ENCODE measurements at places on chromosomes 5 and 9.

DNA sequence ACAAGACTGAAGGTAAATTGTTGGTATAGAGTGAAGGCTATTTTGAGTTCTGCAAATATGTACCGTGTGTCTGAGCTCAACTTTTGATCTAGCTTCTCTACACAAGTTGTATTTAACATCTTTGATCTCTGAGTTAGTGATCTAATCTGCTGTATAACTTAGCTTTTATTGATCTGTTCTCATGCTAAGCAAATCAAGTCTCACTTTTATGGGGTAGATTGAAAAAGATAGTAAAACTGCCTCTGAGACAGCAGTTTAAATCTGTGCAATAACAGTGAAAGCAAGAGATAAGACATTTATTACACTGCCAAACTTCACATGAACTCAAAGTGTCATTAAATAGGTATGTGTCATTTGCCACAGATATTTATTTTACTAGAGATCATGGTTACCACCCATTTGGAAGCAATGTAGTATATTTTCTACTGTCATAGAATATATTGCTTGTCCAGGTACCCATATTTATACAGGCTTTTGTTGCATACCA, 477.3 kb downstream of the ISL1 start:
- no peak for DNase-seq

GRCh38 chr5:146877178-146877681, 1.3 kb downstream of the PPP2R2B start:
- no peak for DNase-seq

DNA sequence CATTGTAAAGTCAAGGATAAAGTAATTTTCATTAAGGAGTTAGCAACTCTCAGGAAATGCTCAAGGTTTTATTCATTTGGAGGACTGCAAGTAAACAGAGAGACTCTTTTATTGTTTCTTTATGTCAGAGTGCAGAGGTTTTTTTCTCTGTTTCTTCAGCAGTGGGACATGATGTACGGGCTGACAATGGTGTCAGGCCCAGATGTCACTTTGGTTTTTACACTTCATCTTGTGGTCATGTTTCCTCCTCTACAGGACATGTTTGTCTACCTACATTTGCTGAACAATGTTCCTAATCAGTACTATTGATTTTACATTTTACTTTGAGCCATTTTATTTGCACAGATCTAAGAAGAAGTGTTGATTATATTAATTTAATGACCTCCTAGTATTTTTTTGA, 72.8 kb upstream of the PARP8 start:
- DNase-seq: no peak

DNA sequence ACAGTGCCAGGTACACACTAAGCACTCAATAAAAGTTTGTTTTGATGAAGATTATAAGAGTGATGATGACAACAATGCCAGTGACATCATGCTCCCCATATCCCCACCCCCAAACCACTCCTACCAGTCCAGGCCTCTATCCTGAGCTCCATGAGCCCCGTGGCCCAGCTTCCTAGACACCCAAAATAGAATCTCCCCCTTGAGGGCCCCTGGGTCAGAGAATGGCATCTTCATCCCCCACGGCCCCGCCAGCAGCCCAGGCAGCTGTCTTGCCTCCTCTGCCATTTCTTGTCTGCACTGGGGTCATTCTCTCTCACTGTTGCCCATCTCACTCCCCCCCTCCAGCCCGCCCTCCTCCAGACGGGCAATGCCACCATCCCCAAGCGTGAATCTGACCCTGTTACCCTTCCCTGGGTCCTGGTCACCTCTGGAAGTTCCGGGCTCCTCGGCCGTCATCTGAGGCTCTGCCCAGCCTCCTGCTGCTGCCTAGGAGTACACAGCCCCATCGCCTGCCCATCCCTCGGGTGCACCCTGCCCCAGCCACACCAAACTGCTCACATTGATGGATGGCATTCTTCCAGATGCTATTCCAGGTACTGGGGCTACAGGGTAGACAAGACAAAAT, 76.8 kb upstream of the LMX1B start:
- DNase-seq: no peak

GRCh38 chr9:9558907-9559306, 1053.9 kb downstream of the PTPRD start:
- no peak for DNase-seq

DNA sequence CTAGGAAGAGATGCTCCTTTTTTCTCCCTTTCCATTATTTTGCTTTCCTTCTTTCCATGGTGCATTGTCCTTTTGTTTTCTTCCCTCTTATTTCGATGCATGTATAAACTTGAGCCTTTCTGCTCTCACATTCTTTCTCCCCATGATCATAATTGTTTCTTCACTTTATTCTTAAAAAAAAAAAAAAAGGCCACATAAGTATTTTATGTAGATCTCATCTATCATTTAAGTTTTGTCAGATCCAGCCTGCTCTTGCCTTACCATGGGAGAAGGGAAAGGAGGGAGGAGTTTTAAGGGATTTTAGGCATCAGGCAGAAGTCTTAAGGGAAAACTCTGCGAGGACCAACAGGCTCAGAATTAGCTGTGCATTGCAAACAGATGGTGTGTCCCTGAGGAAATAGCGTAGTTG, 11.1 kb downstream of the TGFBR1 start:
- no peak for DNase-seq

DNA sequence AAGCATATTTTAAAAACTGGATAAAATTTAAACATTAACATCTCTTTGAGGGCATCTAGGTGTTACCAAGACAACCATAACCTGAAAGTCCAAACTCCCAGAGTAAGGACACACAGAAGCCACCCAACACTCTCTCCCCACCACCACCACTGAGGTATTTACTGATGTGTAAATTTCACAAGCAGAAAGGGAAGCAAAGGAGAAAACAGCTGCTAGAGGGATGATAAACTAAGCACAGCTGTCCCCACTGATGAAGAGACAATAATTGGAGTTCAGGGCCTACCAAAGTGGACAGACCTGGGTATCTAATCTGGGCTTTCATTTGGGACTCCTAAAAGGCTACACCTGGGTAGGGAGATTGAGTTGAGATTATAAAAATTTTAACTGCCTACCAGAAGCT, 63.6 kb downstream of the FRMD3 start:
- no peak for DNase-seq

DNA sequence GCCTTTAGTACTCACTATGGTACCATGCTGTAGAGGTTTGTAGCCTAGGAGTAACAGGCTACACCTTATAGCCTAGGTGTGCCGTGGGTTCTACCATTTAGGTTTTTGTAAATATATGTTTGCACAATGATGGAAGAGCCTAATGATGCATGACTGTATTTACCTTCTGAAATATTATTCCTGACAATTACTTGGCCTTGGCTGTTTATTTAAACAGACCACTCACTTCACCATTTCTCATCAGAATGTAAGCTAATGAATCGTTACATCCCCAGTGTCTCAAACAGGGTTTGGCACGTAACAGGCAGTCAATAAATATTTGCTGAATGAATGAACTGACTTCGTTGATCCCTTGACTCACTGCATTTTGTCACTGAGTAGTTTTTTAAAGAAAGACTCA, 93.1 kb downstream of the MED27 start:
- no peak for DNase-seq

- DNase-seq: no peak
These were observed 2.4 kb downstream of the CKMT2 start for GRCh38 chr5:81235287-81236072.

GRCh38 chr5:82918311-82919031, 158.7 kb downstream of the TMEM167A start:
- no peak for DNase-seq

GRCh38 chr5:122390154-122390553, 78.1 kb downstream of the SNCAIP start:
- DNase-seq: no peak

- DNase-seq: no peak
These were observed 461.1 kb upstream of the NUDT12 start for GRCh38 chr5:104023739-104024138.

DNA sequence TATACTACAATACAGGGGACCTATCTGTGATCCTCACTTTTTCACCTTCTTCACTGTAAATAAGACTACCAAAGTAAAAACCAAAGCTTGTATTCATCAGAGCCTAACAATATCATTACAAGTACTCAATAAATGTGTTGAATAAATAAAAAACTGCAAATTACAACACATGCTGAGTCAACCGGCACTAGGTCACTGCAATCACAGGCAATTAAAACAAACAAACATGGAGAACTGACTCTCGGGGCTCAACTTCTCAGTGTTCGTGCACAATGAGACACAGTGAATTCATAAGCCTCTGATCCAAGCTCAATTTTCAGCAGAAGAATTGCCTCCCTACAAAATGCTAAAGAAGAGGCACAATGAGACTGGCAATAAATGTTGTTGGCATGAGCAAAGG, 69.2 kb downstream of the CDK5RAP2 start:
- no peak for DNase-seq

DNA sequence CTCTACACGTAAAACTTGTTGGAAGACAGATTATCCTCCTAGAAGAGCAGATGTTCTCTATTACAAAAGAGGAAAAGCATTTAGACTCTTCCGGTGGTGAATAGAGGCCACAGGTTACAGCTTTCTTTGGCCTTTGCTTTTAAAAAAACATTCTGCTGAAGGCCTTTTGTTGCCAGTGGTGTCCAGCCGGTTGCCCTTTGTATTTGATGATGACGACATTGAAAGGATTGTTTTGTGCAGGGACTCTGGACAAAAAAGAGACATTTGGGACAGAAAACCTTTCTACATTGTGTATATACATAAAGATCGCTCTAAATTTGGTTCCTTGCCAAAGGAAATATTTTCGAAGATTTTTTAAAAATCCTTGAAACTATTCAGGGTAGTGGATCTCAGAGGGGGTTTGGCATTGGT, 180.3 kb downstream of the C9orf152 start:
- DNase-seq: no peak

GRCh38 chr9:18906656-18907395, 126.2 kb downstream of the SAXO1 start:
- DNase-seq: no peak

DNA sequence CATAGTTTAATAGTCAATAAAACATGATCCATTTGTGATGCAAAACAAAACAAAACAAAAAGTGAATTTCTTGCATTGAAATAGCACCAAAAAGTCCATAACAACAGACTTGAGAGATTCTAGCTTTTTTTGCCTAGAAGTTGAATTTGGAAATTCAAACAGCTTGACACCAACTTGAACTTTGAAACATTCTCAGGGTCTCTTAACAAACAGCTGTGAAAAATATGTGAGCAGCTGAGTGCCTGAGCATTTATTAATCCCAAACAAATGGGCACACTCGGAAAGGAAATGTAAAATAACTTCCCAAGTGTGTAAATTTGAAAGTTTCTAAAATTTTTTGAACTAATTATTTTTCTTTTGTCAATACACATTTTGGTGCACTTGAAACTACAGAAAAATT, 56.0 kb upstream of the HMHB1 start:
- DNase-seq: no peak

GRCh38 chr5:144697847-144698262, 527.2 kb downstream of the KCTD16 start:
- DNase-seq: no peak

DNA sequence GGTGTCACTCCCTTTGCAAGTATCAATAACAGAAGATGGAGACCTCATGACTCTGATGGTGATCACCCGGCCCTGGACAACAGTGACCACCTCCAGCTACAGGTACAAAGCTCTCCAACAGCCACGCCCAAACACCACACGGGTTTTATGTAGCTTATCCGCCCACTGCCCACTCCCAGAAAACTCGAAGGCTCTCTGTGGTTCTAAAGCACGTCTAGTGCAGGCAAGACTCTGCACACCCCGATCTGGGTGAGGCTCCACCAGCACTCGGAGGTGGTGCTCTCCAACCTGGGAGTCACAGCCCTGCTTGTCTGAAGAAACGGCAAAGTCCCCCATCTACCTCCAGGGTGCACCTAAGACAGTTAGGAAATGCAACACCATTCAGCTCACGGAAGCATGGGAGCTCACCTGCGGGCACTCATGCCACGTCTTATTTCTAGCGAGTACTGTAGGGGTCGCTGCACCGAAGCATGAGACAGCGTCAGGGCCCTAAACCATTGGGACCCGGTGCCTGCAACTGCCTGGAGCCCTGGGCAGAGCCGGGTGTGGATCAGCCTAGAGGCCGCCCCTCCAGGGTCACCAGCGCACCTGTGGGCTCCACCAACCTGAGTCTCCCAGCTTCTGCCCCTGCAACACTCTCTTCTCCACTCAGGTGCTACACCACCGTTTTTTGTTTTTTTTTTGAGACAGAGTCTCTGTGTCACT, 58.1 kb upstream of the ZNF354A start:
- no peak for DNase-seq

DNA sequence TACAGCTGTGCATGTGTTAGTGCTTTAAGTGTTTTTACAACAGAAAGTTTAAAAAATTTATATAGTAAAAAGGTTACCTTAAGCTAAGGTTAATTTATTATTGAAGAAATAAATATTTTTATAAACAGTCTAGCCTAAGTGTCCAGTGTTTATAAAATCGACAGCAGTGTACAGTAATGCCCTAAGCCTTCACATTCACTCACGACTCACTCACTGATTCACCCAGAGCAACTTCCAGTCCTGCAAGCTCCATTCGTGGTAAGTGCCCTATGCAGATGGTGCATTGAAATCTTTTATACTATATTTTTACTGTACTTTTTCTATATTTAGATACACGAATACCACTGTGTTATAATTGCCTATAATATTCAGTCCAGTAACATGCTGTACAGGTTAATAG, 159.1 kb downstream of the ROR2 start:
- no peak for DNase-seq

DNA sequence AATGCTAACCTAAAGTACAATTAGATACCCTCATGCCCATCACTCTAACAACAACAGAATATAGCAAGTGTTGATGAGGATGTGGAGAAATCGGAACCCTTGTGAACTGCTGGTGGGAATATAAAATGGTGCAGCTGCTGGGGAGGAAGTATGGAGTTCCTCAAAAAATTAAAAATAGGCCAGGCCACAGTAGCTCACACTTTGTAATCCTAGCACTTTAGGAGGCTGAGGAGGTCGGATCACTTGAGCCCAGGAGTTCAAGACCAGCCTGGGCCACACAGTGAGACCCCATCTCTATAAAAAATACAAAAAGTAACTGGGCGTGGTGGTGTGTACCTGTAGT, 18.0 kb upstream of the MRNIP start:
- no peak for DNase-seq

GRCh38 chr9:124710766-124711165, 60.3 kb downstream of the NR6A1 start:
- no peak for DNase-seq

GRCh38 chr5:5290674-5291334, 131.7 kb upstream of the ICE1 start:
- DNase-seq: no peak

DNA sequence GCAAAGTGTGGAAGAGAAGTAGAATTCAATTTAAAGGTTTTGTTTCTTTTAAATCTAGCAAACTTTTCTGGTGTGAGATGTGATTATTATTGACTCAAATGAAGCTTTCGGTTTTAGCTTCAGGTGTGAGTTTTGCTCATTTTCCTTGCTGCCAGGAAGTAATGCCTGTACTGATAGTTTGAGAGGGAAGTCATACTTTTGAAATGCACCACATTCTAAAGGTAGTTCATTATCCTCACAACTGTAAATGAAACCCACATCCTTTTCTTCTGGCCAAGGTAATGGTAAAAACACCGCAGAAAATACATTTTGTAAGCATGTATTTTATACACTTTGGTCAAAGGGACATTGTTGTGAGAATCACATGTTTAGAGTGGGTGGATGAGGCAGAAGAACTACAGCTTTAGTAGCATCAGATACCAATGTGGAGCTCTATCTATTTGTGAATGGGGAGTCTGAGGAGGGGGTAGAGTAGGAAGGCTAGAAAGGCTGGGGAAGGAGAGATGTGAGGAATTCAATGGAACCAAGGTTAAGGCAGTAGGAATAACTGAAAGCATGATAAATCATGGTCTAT, 167.0 kb upstream of the CDKN2B start:
- DNase-seq: no peak

GRCh38 chr9:95460518-95461164, 56.1 kb downstream of the PTCH1 start:
- no peak for DNase-seq

GRCh38 chr9:133394687-133395271, 18.6 kb downstream of the STKLD1 start:
- DNase-seq: no peak
